Neuronal stem cell (in vitro differentiated cells): ENCODE measurements at places on chromosomes 5 and 9.
A peak's percentile ranks its signal among the peaks of the same experiment; 100 is the strongest.

DNA sequence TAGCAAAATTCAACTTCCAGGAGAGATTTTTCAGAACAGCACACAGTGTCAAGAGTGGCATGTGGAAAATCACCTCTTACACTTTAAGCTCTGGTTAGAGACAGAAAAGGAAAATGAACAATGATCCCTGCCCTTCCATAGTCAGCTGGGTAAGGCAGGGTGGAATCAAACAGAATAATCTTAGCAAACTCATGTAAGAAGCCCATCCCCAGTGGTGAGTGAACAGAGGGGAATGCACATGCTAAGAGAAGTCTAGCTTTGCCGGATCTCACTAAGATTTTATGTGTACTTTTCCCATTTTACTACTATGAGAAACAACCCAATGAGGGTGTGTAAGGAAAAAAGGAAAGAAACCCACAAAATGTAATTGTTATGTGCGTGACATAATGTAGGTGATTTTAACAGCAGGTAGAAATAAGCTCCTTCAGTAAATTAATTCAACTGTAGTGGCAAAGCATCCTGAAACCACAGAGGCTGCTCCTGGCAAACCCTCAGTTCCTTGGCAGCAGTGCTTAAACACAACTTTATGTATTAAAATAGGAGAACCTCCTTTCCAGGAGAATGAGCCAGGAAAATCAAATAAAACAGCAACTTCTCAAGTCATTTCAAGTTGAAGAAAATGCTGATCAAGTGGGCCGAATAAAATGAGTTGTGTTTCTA, 366.0 kb upstream of the TRPC7 start:
- no peak for DNase-seq

DNA sequence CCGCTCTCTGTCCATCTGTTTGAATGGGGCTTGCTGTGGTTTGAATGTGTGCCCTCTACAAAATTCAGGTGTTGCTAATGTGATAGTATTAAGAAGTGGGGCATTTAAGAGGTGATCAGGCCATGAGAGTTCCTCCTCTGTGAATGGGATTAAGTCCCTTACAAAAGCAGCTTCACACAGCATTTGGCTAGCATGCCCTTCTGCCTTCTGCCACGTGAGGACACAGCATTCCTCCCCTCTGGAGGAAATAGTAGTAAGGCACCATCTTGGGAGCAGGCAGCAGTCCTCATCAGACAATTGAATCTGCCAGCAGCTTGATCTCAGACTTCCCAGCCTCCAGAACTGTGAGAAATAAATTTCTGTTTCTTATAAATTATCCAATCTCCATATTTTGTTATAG, 540.2 kb downstream of the CSNK1G3 start:
- DNase-seq, result peak; percentile 15

DNA sequence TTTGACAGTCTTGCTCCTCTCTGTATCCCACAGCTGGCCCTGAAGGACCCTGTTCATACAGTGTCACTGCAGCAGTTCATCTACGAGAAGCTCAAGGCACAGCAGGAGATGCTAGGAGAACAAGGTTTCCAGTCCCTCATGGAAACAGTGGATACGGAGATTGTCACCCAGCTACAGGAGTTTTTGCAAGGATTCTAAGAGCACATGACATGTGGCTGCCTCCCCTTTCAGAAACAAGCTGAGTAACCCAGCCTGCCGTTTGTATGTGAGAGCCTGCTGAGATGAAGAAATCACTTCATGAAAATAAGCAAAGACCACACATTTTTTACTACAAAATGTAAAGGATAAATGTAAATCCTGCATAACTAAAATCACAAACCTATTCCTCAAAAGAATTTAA, 48.5 kb downstream of the LRRC70 start:
- no peak for DNase-seq

DNA sequence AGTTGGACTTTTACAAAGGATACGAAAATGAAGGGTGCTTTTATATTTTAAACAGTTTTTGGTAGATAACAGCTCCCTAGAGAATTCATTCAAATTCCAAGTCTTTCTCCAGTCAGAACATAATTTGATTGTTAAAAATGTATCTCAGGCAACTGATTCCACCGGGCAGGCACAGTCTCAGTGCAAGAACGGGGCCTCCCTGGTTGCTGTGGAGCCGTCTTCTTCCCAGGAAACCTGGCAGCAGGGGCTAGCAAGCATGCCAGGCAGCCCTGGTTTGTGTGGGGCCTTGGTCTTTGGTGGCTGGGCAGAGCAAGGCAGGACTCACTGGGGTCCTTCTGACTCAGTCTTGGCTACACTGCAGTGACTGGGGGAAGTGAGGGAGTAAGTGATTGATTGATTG, 143.5 kb downstream of the NXNL2 start:
- no peak for DNase-seq

GRCh38 chr5:39175273-39175955, 43.9 kb downstream of the FYB1 start:
- no peak for DNase-seq

DNA sequence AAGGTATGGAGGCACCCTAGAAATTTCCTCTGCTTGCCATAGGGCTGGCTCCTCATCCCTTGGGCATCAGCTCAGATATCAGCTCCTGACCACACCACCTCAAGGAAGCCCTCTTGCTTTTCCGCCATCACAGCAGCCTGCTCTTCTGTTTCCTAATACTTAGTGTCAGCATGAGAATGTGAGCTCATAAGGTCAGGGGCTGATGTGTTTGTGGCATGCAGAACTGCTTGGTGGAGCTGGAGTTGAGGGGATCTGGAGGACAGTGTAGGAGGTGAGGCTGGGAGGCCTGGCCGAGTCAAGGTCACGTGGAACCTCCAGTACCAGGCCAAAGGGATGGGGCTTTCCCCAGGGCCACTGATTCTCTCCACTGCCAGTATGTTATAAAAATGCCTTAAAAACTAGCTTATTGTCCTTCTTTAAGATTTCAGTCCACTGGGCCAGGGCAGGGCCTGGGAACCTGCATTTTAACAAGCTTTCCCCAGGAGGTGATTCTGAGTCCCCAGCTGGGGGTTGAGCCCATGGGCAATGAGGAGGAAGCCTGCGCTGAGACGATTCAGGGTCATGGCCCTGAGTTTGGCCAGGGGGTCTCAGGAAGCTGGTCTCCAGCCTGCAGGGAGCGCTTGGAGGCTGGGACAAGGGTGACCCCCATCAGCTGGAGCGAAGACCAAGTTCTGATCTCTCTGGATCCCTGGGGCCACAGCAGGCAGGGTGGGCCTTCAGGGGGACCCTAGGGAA, 28.6 kb downstream of the DAB2IP start:
- DNase-seq, result no peak

- no peak for DNase-seq
Observed at GRCh38 chr9:135745686-135746324, 43.8 kb downstream of the KCNT1 start.

DNA sequence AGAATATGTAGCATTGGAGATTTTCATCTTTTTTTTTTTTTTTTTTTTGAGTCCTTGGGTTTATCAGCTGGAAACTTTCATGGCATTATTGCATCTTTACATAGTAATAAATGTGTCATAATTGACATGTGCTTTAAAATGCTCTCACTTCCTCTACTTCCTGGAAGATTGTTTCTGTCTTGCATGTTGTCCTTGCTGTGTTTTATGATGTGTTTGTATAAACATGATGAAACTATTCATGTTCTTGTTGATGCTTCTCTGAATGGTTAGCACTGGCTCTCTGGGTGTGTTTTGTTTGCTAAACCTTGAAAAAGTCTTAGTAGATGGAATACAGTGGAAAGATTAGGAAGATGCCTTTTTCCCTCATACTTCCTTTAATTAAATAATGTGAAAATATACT, 87.9 kb downstream of the IQGAP2 start:
- no peak for DNase-seq

- DNase-seq, result no peak
Observed at GRCh38 chr9:104776797-104777196, 12.9 kb downstream of the NIPSNAP3B start.

DNA sequence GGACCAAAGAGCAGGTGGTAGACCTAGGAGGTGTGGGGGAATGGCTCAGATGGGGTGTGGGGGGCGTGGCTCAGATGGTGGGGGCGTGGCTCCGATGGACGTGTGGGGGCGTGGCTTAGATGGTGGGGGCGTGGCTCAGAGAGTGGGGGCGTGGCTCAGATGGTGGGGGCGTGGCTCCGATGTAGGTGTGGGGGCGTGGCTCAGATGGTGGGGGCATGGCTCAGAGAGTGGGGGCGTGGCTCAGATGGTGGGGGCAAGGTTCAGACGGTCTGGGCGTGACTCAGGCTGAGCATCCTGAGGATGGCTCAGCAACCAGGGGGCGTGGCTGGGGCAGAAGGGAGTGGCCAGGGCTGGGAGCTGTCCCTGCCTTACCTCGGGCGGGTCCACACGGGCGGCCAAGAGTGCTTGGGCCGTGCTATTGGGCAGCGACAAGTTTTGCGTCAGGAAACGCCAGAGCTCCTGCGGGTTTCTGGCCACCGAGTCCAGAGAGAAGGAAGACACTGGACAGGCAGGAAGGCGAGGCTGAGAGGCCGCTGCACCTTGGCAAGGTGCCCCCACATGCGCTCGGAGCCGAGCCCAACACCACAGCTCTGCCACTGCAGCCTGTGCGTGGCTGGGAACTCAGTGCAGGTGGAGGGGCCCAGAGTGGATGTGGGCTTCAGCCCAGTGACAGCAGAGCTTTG, 5.9 kb downstream of the ABCA2 start:
- no peak for DNase-seq

DNA sequence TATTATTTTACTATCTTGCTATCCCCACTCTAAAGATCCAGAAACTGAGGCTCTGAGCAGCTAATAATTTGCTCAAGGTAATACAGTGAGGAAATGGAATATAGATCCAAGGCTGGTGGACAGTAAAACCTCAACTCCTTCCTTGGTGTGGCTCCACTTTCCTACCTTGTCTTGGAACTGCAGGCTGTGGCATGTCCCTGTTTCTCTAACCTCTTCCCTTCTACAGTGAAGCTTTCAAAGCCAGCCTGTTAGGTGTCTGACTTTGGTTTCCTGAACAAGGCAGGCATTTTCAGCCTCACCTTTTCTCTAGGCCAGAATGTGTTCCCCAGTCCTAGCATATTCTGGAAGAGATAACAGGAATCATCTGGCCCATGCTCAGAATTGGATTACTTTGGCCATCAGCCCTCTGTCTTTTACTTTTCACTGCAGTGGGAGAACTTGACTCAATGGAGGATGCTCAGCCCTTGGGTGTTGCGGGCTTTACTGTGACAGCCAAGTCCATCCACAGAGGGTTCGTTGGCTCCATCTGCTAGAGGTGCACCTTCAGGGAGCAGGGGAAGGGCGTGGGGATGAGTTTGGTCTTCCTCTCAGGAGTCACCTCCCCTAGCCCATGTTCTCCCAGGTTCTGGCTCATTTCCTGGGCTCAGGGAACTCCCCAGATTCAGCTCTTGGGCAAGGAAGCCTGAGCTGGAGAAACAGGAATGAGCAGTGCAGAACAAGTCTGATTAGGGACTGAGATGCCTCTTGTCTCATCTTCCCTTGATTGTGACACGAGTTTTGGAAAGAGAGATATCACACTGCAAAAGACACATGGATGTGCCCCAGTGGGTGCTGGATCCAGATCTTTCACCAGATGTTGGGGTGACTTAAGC, 1.1 kb downstream of the NIPAL4 start:
- no peak for DNase-seq

DNA sequence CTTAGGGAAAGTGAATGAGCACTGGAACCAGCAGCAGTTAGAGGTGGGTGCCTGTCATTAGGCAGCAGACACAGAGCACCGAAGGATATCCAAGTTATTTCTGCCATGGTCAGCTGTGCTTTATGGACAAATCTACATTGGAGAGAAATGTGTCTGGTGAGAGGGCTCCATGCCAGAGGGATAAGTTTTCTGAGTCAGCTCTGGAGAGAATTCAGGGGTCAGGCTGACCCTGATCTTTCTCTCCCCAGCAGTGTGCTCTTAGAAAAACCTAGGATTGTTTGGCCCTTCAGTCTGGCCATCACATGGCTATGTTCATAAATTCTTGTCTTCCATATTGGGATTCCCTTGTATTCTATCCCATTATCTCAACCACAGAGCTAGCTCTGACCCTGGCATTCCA, 8.9 kb upstream of the IL17B start:
- no peak for DNase-seq

DNA sequence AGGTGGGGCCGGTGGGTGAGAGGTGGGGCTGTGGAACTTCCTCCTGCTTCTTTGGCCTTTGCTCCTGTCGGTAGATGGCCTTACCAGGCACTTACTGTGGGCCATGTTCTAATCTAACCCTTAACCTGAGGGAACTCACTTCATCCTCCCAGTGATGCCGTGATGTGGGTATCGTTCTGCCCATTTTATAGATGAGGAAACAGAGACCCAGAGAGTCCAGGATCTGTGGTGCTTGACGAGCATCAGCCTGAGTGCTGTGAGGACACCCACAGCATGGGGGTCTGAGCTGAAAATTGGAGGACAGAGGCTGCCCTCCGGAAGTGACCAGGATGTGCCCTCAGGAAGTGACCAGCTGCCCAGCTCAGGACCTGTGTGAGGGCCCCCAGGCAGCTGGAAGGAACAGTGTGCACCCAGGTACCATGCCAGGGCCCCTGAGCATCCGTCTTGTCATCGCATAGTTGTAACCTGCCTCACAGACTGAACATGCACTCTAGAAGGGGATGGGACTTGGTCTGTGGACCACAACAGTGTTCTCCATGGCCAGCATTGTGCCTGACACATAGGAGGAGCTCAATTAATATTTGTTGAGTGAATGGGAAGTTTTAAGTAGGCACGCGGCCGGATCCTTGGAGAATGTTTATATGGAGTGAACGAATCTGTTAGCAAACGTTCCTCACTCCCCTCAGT, 8.5 kb downstream of the NEK6 start:
- DNase-seq, result no peak

GRCh38 chr5:138927544-138927943, 52.4 kb upstream of the LRRTM2 start:
- no peak for DNase-seq

DNA sequence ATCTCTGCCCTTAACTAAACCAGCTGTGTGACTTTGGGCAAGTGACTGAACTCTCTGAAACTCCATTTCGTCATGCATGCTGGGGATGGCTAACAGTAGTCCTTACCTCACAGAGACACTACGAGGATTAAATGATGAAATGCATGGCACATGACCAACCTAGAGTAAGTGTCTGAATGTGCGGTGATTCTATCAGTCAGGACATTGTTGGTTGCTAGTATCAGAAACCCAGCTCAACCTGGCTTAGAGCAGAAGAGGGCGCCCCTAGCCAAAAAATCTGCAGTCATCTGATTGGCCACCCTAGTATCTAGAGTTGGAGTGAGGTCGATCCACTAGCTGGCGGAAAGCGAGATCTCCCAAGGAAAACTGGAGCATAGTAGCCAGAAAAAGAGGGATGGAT, 25.2 kb downstream of the NEURL1B start:
- no peak for DNase-seq

GRCh38 chr9:72453797-72454196, 67.6 kb upstream of the TMC1 start:
- DNase-seq, result no peak
